Upper lobe of left lung (tissue), 6 donors: ENCODE measurements at places on chromosomes 6 and 20.

- no peak for DNase-seq
Measured at GRCh38 chr6:815348-815738, 122.4 kb upstream of the EXOC2 start.

- DNase-seq, result no peak
Measured at GRCh38 chr6:1911474-1911873, 301.8 kb downstream of the FOXC1 start.

DNA sequence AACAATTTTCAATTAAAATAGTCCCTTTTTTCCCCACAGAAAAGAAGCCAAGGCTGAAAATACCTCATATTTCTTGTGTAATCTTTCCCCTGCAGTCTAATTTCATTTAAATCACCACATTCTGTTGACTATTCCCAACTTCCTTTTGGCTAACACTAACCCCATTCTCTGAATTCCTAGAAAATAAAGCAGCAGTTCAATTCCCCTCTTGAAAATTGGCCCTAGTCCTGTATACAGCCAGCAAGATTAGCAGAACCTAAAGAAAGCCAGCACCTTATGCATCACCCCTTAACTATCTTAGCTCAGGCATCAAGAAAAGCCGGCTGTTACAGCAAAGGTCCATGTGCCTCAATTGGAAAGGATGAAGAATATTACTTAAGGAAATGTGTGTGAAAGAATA lies 69.7 kb downstream of the MDN1 start:
- no peak for DNase-seq

GRCh38 chr6:159982731-159983506 lies 14.0 kb downstream of the IGF2R start:
- DNase-seq, result no peak

GRCh38 chr6:136251394-136251793 lies 1.3 kb upstream of the MTFR2 start:
- no peak for DNase-seq

DNA sequence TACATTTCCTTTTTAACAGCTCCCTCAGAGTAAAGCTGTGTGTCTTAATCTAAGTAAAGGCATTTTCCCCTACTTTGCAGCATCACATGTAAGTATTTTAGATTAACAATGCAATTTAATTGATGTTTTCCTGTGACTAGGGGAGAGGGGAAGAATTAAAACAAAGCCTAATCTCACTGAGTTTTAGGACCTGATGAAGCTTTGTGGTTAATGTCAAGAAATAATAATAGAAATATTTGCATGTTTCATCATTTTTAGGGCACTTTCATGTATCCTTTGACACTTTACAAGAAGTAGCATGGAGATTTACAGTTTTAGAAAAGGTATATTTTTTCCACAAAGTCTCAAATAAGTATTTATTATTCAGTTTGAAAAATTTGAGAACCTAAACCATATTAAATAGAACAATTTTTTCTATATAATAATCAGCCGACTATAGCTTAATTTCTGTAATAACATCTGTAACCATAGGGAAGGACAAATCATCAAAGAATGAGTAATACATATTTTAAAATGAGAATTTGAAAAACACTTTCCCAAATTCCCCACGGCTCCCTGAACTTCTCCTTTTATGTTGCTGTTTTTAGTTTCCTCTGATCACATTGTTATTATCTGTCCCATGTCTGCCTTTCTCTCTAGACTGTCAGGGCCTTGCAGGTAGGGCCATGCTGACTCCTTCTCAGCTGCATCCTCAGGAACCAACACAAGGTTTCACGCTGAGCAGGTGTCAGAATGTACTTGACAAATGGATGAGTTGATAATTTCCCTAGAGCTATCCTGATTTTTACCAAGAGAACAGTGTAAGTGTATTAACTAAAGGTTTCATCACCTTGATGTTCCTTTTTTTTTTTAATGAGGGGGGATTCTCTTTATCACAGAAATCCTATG lies 338.1 kb downstream of the SYNE1 start:
- no peak for DNase-seq

- no peak for DNase-seq
Measured at GRCh38 chr6:97524811-97525210, 241.8 kb upstream of the MMS22L start.

DNA sequence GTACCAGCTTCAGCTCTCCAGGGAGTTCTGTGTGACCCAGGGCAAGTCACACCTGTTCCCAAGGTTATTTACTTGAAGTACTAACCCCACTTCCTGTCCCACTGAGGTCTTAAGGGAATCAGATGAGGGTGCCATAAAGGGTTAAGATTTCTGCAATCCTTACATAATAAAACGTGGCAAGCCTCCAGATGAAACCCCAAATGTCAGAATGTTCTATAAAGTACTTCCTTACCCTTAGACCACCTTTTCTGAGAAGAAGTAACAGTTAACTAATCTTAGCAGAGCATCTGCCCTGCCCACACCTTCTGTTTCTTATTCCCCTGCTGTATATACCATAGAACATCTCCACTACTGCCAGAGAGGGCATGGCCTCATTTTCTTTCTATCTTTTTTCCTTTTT lies 6.0 kb upstream of the AVP start:
- DNase-seq, result no peak

GRCh38 chr6:167907837-167908681 lies 81.3 kb downstream of the AFDN start:
- no peak for DNase-seq

- DNase-seq, result peak; percentile 84
Measured at GRCh38 chr20:21511850-21512633, 1.8 kb downstream of the NKX2-2 start.

GRCh38 chr20:50245498-50246366 lies 55.1 kb downstream of the CEBPB start:
- DNase-seq, result no peak

GRCh38 chr6:140537834-140538705 lies 1163.6 kb upstream of the CITED2 start:
- DNase-seq, result peak; percentile 24

DNA sequence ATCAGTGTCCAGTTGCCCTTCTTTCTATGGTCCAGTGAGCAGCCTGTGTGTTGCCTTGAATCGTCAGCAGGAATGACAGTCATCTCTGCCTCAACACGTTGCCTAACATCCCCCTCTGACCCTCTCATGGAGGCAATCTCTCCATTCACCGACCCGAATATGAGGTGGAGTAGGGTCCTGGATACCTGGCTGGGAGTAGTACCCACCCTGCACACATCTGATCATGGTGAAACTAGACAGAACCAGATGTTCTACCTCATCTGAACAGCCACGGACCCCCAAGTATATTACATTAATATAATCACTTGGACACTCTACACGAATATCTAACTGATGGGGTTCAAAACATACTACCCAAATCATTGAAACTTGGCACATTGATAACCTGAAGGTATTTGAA lies 77.0 kb upstream of the COL21A1 start:
- no peak for DNase-seq

DNA sequence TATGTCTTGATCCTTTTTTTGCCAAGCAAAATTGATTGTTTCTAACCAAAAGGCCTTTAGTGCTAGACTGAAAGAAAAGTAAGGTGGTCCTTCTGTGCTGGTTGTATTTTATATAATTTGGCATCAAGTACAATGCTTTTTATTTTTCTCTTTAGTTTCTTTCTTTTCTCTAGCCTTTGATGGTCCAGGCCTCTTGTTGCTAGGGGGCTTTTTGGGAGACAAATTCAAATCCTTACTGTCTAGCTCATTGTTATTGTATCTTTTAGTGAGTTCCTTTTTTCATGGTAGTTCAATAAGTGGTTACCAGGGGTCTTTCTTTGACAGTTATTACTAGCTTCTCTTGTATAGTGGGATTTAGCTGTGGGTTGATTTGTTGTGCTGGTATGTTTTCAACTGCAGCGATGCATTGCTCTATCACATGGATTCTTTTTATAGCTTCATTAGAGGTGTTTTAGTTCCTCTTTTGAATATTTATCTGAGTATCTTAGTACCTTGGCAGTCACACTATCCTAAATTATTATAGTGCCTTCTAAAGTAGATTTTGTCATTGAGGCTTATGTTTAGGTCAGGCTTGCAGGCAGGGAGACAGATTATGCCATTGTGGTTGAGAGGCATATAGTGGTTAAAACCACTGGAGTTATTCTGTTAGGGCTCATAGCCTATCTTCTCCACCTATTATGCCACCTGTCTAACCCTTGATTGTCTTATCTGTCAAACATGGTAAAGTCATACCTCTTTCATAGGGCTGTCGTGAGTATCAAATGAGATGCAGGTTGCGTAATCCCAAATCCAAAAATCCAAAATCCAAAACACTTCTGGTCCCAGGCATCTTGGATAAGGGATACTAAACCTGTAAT lies 49.5 kb downstream of the KCNS1 start:
- DNase-seq, result no peak

DNA sequence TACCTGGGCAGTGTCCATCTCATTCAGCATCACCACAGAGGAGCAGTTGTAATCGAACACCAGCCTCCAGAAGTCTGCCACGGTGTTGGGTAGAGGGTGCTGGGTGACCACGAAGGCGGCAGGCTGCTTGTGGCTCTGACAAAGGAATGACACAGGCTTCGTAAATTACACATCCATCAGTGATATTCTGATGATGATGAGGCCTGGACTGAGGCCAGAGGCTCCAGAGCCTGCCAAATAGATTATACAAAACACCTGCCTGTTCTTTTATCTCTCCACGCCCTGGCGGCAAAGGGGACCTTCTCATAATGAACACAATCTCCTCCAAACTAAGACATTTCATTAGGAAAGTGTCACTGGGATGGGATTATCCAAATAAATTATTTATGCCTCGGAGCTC lies 480.2 kb upstream of the CHD6 start:
- no peak for DNase-seq

DNA sequence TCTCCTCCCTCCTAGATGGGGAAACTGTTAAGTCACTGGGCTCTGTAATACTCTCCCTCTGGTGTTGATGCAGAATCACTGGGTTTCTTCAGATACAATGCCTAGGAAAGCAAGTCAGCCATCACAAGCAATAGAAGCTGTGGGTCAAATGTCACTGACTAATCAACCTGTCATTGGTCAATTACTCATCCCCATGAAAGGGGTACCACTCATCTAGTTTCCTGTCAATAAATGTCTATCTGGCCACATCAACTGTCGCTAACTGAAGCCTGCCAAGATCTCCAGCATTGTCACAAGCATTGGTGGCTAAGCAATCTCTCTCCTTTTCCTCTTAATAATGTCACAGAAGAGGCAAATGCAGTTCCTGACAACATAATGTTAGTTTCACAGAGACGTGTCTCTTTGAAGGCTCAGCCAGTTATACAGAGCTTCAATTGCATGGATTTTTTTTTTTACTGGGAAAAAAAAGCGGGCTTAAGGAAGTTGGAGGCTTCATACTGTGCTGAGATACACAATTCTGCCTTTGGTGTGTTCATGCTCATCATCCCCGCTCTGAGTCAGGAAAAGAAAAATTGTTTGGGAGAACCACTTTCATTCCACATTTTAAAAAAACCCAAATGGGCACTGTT lies 355.9 kb downstream of the BTBD9 start:
- no peak for DNase-seq

DNA sequence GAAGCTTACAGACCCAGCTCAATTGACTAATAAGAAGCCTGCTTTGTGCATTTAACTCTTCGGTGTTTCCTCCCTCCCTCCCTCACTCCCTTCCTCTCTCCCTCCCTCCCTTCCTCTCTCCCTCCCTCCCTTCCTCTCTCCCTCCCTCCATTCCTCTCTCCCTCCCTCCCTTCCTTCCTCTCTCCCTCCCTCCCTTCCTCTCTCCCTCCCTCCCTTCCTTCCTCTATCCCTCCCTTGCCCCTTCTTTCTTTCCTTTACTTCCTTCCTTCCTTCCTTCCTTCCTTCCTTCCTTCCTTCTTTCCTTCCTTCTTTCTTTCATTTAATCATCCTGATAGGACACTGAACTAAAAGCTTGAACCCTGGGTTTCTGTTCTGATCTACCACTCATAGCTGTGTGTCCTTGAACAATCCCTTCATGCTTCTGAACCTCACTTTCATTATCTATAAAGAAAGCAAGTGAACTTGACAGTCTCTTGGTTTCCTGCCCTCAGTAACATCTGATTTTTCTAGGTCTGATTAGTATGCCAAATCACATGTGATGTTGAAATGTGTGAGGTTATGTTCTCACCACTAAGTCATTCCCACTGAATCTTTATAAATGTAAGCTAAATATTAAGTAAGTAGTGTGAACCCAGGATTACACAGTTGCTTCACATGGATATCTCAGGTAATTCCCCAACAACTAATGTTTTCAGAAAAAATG lies 132.3 kb upstream of the BMP2 start:
- DNase-seq, result no peak

DNA sequence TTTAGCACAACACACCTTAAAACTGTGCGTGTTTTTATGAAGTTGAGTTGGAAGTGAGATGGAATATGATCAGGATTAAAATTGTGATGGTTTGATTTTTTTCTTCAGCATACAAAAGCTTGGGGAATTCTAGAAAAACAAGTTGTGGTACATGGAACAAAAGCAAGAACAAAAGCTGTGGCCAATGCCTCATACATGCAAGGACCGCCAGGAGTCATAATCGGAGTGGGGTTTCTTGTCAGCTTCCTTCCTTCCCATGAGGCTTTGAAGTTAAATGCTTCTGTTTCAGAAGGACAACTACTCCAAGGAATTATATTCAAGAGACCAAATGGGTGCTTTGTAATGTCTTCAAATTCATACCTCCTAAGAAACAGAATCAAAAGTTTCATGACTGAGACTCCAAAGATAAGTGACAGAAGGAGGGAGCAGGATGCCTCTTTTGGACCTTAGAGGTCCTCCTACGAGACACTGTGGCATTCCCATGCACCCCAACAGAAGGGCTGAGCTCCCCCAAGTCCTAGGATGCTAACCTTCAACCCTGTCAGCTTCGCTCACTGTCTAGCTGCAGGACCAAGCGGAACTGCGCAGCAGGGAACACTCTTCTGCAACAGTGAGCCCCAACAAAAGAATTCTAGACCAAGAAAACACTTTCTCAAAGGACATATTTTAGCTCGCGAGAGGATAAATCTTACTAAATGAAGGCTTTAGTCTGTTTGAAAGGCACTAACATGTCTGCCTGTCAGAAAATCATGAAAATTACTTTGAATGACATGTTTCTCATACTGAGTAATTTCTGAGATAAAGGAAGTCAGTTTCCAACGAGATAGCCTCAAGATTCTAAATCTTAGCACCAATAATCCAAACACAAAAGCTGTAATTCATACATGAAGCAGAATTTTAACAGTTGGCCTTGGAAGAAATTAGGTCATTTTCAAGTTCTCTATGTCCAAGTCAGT lies 108.5 kb upstream of the NHSL1 start:
- no peak for DNase-seq

DNA sequence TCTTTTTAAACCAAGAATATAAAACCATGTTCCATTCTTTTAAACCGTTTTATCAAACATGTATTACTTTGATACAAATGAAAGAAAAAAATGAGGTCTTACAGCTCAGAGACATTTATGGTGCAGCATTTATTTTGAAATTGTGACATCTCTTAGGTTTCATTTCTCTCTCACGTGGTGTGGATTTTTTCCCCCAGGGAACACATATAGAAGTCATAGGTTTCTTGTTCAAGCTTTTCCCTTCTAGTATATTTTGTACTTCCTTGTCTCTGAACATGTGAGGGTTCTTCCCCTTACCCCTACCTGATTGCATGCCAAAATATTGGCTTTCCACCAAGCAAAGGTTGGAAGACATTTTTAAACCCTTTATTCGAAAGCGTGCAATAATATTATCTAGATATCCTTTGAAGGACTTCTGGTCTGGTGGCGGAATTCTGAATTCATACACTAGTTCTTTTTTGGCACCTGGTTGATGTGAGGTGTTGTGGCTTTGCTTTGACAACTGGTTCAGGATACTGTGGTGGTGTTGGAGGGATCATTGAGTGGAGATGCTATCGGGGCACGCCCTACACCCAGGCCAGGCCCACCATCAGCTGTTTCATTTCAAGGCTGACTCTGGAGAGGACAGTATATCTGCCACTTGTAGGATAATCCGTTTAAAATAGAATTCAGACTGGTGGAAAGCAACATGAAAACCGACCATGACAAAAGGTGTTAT lies 5.6 kb upstream of the FAM50B start:
- DNase-seq, result no peak

GRCh38 chr6:108134213-108134970 lies 31.4 kb upstream of the NR2E1 start:
- DNase-seq, result no peak
